ENCODE measurements at places on chromosomes 5 and 9.
A peak's percentile ranks its signal among the peaks of the same experiment; 100 is the strongest.

DNA sequence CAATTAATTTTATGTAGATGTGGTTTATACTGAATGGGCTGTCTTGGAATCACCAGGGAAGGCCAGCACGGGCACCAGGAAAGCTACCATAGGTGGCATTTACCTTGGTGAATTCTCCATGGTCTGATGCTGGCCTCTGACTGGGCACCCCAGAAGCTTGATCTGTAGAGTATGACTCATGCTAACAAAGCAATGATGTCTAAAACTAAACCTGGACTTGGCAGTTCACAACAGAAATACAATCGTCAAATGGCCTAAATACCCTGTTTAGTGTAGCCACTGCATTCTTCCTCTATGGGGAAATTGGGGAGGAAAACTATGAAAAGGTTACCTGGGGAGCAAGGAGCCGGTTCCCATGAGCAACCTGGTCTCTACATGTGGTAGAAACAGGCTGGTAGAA is 98.0 kb downstream of the ATPSCKMT start:
- DNase-seq, result no peak

DNA sequence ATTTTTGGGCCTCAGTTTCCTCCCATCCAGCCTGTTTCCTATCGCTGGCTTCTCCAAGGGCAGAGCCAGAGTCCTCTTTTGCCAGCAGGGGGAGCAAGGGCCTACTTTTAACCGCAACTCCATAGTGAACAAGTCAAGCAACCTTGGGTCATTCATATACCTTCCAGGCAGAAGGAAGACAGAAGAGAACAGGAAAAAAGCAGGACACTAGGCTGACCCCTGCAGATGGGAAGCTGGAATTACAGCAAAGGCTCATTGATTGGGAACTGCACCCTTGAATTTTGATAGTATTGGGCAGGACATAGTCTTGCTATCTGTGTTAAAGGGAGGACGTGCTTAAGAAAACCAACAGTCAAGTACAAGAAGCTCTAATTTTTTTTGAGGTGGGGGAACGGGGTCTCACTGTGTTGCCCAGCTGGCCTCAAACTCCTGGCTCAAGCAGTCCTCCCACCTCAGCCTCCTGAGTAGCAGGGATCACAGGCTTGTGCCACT is 30.1 kb downstream of the QRFP start:
- DNase-seq, result peak; percentile 75

DNA sequence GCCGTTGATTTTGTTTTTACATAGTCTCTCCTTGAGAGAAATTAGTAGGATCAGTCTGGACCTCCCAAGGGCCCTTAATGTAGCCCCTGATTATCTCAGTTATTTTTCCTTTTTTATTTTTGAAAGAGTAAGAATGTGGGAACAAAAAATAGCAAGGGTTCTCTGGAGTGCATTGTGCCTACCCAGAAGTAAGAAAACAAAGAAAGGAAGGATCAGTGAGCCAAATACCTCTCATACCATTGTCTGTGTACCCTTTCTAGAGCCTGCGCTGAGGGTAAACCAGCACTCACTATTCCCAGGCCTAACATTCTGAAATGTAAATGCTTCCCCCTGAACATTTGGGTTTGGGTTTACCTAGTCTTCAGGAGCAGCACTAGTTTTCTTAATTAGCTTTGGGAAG is 213.0 kb upstream of the TARS1 start:
- DNase-seq, result no peak

- peak; percentile 34 for DNase-seq
These were observed 426.4 kb upstream of the MPDZ start for GRCh38 chr9:13705918-13706317.

- peak; percentile 62 for DNase-seq
These were observed 269.1 kb downstream of the FANCC start for GRCh38 chr9:95048225-95049087.

GRCh38 chr9:33146298-33146697 is 20.8 kb downstream of the B4GALT1 start:
- no peak for DNase-seq

GRCh38 chr5:98989727-98990126 is 60.9 kb upstream of the CHD1 start:
- no peak for DNase-seq

GRCh38 chr5:136420168-136420898 is 55.0 kb upstream of the TRPC7 start:
- no peak for DNase-seq

- DNase-seq, result no peak
These were observed 7.3 kb downstream of the ASTN2 start for GRCh38 chr9:117407436-117408022.

- no peak for DNase-seq
These were observed 30.7 kb upstream of the C5orf58 start for GRCh38 chr5:170202117-170202516.

GRCh38 chr5:93193431-93194347 is 387.3 kb downstream of the NR2F1-AS1 start:
- DNase-seq, result no peak

DNA sequence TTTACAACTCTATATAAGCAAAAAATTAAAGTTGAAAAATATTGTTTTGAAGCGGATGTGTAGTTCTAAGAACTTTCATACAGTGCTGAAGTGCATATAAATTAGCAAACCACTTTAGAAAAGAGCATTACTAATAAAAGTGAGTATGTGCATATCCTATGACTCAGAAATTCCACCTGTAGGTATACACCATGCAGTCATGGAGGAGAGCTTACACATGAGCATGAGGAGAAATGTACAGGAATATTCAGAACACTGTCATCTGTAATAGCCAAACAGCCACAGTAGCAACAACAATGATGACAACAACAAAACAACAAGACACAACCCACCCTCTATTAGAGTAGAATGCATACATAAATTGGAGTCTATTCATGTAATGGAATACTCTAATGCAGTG is 138.2 kb upstream of the ARRDC3 start:
- no peak for DNase-seq

DNA sequence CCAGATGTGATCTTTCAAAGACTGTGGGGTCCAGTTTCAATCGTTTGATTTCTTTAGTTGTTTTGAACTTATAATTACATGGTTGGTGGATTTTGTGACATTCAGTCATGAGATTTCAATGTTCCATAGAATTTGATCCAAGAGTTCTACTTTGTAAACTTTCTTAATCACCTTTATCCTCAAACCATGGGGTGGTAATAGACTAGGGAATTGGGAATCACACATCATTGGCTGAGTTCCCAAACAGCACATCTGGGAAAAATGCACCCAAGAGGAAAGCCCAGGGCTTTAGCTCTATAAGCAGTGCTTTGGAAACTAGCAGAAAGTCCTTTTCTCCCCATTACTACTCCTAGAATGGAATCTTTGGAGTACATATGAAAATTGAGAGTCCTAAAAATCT is 177.6 kb downstream of the NNT start:
- DNase-seq, result peak; percentile 46

GRCh38 chr9:38091310-38092199 is 22.5 kb upstream of the SHB start:
- no peak for DNase-seq

DNA sequence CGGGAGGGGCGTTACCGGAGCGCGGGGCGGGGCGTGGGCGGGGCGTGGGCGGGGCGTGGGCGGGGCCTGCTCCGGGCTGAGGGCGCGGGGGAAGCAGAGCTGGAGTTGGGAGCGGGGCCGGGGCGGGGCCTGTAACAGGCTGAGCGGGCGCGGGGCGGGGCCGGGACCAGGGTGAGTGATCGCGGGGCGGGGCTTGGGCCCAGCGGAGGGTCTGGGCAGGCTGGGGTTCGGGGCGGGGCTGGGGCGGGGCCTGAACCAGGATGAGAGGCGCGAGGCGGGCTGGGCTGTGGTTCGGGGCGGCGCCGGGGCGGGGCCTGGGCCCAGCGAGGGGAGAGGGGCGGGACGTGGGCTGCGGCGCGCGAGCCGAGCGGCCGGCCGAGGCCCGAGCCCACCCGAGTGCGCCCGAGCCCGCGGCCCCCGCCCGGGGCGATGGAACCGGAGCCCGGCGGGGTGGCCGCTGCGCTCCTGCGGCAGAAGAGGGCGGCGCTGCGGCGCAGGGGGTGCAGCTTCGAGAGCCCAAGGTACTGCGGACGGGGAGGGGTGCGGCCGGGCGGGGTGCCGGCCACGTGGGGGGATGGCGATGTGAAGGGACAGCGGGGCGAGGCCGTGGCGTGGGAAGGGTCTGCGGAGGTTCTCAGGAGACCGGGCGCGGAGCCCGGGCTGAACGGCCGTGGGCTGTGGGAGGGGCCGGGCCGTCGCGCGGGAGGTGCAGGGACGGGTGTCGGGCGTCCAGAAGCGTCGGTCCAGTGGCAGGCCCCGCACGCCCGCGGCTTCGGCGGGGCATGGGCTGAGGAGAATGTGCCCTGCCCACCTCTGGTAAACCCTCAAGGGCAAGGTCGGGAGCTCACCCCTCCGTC is 39.5 kb upstream of the GARNL3 start:
- peak; percentile 99 for DNase-seq

GRCh38 chr5:52997424-52997823 is 8.3 kb downstream of the ITGA2 start:
- no peak for DNase-seq

GRCh38 chr5:17000291-17000939 is 64.3 kb upstream of the MYO10 start:
- peak; percentile 79 for DNase-seq

GRCh38 chr9:132439153-132439552 is 29.1 kb downstream of the CFAP77 start:
- no peak for DNase-seq

DNA sequence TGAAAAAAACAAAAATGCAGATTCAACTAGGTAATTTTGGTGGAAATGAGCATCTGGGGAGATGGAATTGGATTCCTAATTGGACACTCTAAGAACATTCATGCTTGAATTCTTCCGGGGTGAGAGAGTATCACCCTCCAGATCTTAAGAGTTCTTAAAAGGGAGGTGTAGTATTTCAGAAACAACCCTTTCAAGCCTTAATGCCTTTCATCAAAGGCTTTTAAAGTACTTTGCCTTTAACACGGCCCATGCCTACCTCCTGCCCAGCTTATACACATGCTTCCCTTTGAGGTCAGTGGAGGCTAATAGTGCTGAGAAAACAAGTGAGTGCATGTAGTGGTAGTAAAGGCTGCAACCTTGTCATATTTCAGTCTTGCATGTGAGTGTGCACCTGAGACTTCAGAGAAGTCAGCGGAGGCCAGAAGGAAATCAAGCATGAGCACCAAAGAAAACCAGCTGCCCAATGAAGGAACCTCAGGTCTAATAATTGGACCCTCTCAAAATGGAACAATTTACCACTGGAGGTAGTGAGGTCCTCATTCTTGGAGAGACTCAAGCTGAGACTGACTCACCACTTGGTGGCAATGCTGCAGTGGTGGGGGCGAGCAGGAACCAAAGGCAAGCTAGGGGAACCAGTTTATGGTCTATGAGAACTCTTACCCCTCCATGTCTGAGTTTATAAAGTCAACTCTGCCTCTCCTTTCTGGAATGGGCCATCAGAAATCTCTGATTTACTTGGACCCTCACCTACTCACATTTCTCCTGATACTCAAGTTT is 98.4 kb upstream of the GDNF start:
- DNase-seq, result no peak

DNA sequence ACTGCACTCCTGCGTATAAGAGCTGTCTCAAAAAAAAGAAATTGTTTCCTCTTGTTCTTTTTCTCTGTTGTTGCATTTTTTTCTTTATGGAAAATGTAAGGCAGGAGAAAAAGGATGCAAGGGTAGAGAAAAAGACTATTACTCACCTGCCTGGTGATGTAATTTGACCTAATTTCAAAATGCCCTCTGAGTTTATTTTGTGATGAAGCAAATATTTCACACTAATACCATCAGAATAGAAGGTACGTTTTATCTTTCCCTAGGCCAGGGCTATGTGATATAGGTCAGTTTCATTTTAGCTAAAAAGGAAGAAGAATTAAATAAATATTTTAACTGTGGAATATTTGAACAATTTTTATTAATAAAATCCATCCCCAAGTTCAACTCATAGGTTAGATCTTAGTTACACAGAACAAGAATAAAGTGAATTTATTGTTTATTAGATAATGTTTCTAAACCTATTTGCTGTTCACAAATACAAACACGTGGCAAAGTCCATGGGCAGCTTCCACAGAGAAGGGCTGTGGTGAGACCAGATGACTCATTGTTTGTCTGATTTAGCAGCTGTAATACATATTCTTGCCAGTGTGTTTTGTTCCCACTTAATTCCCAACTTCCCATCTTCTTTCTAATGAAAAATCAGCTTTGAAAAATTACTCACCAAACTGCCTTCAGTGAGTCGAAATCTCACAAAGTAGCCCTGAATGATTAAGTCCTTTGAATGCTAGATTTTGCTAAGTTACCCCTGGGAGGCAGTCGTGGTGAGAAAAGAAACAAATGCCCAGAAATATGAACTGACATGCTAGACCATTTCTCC is 52.8 kb upstream of the CCDC112 start:
- peak; percentile 85 for DNase-seq

DNA sequence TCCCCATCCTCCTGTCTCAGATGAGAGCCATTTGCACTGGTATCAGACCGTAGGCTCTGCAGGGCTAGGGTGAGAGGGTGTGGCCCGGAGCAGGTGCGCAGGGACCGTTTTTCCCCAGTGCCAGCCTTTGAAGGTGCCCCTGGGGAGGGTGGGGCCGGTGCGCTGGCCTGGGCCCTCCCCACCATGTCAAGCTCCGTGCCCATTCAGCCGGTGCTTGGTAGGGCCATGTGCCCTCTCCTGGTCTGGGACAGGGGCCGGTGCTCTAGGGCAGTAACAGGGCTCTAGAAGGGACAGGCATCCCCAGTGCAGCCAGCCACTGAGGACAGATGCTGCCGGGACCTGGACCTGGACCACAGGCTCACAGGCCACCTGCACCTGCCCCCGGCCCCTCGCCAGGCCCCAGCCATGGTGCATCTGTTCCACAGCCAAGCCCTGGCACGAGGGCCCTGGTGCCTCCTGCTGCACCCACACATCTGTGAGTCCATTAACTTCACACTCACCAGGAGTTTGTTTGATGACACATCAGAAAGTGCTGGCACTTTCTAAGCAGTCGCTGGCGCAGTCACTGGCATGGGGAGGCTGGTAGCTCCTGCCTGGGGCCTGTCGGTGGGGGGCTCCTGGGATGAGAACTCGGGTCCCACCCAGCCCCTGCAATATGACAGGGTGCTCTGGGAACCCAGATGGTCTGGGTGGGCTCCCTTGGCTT is 5.0 kb upstream of the QRFP start:
- peak; percentile 30 for DNase-seq

Measured in AG08395 (cell line).